Activated T-helper 2 cell treated with anti-CD3 and anti-CD28 coated beads, Interferon-gamma antibody, Interleukin-2, Interleukin-4, amounts not matched to agents 10 μg/mL and 5 μg/mL and 100 μg/mL, durations not matched to agents 14 hours and 24 hours and 36 hours (primary cell): ENCODE measurements at places on chromosomes 11 and 22.

- H3K4me1 ChIP-seq = no peaks in the 10 kb centered on the region
- H3K27me3 ChIP-seq = peaks cover 70% of the 10 kb centered on the region
- no peak for DNase-seq
- H3K36me3 ChIP-seq = no peaks in the 10 kb centered on the region
- no peak overlapping the region for H3K27ac ChIP-seq
These were observed 802 bp downstream of the TENM4 start for GRCh38 chr11:79439886-79440570.

GRCh38 chr22:47270463-47271135 lies 508.1 kb downstream of the TBC1D22A start:
- no peak overlapping the region for H3K27ac ChIP-seq
- H3K4me3 ChIP-seq = no peak overlapping the region
- H3K4me1 ChIP-seq = no peaks in the 10 kb centered on the region
- H3K27me3 ChIP-seq = no peaks in the 10 kb centered on the region

DNA sequence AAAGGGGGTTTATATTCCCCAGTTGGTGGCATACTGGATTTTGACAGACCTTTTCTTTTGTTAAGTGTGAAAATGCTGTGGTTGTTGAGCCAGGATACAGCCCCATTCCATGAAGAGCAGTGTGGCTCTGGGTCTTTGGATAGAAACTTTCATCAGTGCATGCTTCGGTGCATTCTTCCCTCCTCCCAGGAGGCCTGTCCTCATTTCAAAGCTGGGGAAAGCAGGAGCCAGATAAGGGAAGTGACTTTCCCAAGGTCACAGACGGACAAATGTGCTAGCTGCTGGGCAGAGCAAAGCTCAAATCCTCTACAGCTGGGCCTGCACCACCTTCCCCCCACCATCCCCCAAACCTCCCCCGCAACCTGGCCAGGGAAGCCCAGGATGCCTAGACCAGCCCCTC lies 184.5 kb upstream of the NTM start:
- peaks cover 2% of the 10 kb centered on the region for H3K4me1 ChIP-seq
- H3K27me3 ChIP-seq = peaks cover 2% of the 10 kb centered on the region
- H3K4me3 ChIP-seq = no peak overlapping the region
- DNase-seq = no peak
- no peak overlapping the region for H3K27ac ChIP-seq

DNA sequence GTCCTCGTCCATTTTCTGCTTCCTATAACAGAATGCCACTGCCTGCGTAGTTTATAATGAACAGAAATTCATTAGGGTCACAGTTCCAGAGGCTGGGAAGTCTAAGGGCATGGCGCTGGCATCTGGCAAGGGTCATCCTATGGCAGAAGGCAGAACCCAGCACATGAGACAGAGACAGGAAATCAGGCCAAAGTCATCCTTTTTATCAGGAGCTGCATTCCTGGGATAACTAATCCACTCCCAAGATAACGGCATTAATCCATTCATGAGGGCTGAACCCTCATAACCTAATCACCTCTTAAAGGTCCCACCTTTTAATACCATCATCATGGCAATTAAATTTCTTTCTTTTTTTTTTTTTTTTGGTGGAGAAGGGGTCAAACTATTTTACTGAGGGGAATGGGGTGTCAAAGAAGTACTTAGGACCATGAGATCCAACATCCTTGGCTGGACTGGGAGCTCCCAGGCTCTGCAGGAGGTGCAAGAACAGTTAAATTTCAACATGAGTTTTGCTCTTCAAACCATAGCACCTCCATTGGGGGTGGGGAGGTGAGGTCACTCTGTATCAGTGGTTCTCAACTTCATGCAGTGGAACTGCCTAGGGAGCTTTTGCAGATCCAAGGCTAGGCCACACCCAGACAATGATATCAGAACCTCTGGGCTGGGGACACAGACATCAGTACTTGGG lies 4.4 kb downstream of the TMEM109 start:
- H3K27me3 ChIP-seq = no peaks in the 10 kb centered on the region
- no peak for DNase-seq
- H3K27ac ChIP-seq = no peak overlapping the region
- peaks cover 35% of the 10 kb centered on the region for H3K4me1 ChIP-seq
- H3K36me3 ChIP-seq = peaks cover 53% of the 10 kb centered on the region
